ENCODE measurements at places on chromosomes 12 and 14.

GRCh38 chr12:114166362-114166761 lies 200.2 kb upstream of the RBM19 start:
- peak; percentile 57 for DNase-seq

- DNase-seq, result no peak
Measured at GRCh38 chr14:53109105-53110041, 43.8 kb downstream of the DDHD1 start.

- DNase-seq, result no peak
Measured at GRCh38 chr14:23605931-23606585, 27.5 kb upstream of the JPH4 start.

GRCh38 chr12:38327356-38327755 lies 10.8 kb downstream of the ALG10B start:
- no peak for DNase-seq

GRCh38 chr12:25365340-25365730 lies 114.6 kb upstream of the KRAS start:
- DNase-seq, result no peak

GRCh38 chr12:69028941-69029729 lies 96.2 kb upstream of the CPM start:
- no peak for DNase-seq

- DNase-seq, result no peak
Measured at GRCh38 chr12:3378655-3379054, 112.3 kb upstream of the PRMT8 start.

DNA sequence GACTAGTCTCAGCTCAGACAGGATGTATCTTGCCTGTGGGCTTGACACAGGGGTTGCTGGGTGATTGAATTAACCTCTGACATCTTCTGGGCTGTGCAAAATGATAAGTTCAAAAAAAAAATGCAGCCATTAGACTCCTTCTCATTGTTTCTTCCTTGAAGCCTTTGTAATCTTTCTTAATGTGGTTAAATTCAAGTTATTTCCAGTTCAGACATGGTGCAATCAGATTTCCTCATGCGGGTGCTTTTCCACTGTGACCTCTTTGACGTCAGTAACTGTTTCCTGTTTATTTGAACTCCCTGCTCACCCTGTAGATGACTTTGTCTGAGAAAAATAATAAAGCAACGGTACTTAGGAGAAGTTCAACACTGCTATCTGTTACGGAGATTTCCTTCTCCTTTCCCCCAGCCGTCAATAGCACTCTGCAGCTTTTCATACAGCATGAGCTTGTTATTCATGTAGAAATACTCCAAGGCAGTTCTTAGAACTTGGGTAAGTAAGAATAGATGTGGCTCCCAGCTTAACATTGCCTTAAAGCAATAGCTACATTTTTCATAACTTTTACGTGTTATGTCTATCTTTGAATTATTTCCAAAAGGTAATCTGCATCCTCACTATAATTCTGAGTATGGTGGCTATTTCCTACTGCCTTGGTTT lies 155.5 kb downstream of the PRKCH start:
- no peak for DNase-seq

DNA sequence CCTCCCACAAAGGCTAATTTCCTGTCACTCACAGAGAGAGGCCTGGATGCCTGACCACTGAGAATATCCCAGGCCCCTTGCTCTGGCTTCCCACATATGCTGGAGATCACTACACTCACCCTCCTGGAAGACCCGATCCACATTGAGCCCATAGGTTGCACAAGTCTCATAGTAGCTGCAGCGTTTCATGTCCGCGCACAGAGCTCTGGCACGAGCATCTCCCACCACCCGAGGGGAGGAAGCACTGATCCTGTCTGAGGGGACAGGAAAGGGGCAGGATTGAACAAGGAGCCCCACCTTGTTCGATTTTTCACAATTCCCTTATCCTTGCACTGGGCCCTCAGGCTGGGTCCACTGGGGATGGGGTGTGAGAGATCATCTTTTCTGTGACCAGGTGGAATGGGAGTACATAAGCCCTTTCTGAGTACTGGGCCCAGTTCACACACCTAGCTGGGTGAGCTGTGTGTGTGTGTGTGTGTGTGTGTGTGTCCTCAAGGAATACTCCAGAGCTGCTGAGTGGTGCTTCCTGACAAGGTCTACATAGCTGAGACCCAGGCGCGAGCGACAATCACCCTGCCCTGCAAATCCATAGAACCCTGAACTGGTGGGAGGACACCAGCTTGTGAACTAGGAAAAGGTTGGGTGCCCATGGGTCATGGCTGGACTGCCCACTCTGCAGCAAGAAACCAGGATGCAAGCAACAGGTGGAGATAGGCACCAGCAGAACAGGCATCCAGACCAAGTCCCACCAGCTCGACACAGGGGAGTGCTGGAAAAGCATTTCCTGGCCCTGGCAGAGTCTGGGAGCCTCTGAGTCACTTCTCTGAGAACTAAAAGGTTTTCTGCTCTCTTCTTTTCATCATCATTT lies 5.6 kb downstream of the AGAP2 start:
- no peak for DNase-seq

DNA sequence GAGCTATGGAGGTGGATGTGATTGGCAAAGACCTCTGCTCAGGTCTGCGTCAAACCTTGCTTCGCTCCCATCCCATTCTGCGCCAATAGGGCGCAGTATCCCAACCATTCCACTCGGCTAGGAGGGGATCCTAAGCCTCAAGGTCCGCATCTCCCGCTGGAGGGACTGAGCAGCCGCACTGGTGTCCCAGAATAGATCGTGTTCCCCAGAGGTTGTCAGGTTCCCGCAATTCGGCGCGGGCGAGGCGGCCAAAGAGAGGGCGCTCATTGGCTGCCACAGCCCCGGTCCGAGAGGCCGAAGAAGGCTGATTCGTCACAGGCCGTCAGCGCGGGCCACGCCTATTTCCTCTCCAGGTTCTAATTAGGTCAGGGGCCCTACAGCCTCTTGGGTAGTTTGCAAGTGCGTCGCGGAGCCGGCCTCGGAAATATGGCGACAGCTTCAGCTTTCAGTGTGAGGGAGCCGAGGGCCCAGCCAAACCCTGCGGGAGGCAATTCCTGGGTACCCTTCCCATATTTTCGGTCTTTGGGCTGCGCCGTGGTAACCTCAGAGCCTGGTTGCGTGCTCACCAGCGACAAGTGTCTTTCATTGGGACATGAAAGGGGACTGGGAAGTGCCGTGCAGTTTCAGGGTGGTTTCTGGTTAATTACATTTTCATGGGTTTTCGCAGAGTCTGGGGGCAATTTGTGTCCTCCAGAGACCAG lies 5.0 kb downstream of the OR10AD1 start:
- DNase-seq, result peak; percentile 56

DNA sequence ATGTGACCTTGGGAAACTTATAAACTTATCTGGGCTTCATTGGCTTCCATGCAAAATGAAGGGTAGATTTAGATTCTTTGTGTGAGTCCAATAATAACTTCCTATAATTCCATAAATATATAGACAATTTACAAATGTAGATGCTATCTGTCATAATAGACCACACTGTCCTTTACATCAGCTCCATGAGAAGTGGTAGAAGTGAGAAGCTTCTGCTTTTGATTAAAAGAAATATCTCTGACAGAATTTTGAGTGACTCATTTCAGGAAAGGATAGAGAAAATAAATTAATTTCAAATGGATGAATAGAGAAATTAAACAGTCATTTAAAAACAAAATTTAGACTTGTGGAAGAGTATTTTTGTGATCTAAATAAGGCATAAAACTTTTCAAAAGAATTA lies 329.7 kb upstream of the ATP2B1 start:
- no peak for DNase-seq

DNA sequence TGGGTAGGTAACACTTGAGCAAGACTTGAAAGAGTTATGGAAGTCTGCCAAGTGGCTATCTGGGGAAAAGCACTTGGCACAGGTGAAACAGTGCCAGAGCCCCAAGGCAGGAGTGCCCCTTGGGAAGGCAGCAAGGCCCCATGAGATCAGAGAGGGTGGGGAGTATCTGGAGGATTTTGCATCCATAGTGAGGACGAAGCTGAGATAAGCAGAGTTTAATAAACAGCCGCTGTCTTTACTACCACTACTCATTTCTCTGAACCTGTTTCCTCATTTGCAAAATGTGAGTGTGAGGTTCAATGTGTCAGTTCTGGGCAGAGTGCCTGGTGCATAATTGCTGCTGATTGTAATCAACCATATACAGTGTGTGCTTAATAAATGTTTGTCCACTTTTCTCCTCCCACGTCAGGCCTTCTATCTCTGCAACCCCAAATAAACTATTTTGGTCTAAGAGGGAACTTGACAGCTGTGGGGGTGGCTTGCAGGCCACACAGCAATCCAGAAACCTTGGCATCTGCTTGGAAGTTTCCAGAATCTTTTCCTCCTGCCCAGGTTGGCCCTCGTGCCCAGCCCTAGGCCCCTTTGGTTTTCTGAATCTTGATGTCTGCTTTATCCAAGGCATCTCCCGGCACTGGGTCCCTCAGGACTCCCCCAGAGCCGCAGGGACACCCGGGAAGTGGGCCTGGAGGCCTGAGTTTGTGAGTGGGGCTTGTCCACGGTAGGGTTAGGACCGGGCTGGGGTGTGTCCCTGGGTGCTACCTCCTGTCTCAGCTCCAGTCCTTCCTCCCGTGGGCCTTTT lies 4.5 kb downstream of the ABCB9 start:
- peak; percentile 50 for DNase-seq

GRCh38 chr12:91566328-91567099 lies 383.9 kb upstream of the DCN start:
- DNase-seq, result no peak

DNA sequence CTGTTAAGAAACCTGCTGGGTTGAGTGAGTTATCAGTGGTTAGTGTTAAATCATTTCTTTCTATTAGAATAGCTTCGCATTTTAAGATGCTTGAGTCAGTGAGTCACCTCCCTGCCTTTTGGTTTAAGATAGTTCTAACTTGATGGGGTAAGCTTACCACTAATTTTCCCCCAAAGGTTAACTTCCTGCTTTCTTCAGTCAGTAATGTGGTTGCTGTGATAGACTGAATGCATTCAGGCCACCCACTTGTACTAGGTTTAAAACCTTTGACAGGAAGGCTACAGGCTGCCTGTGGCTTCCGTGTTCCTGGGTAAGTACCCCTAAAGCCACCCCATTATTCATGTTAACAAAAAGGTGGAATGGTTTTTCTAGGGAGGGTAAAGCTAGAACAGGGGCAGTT lies 25.3 kb downstream of the CLEC2A start:
- DNase-seq, result no peak

DNA sequence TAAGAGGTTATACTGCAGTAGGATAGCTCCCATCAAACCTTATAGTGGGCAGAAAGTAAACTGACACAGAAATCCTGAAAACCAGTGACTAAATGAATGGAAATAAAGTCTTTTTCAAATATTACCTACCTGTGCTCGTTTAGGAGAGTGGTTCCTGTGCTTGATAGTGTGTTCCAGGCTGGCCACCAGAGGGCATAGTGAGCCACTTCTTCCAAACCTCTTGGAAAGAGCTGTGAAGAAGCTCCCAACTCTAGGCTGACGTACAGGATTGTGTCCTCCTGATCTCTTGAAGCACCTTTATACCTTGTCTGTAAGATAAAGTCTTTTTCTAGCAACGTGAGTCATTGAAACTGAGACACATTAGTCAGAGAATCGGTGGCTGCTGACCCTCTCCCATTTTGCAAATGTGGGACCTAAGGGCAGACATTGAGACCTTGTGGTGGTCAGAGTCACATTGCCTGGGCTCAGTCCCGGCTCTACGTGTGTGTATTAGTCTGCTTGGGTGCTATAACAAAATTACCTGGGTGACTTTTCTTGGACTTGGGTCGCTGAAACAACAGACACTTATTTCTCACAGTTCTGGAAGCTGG lies 17.6 kb downstream of the TDP1 start:
- peak; percentile 58 for DNase-seq

- no peak for DNase-seq
Measured at GRCh38 chr12:76946446-76946845, 67.6 kb upstream of the CSRP2 start.

- peak; percentile 31 for DNase-seq
Measured at GRCh38 chr12:121110211-121110940, 22.3 kb upstream of the P2RX7 start.

DNA sequence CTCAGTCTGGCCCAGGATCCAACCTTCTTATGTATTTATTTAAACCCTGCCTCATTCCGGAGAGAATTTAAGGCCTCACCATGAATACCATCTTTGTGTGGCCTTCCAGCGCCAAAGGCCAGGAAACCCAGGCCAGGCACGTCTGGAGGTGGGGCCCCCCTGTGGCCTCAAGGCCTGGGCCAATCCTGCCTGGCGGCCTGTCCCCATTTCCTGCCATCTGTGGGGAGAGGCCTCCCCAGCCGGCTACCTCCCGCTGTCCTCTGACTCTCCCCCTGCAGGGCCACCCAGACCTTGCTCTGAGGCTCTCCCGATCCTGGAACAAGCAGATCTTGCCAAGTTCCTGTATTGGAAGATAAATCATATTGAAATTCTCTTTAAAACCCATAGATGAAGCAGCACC lies 37.4 kb upstream of the MEG3 start:
- no peak for DNase-seq

GRCh38 chr12:108649669-108650068 lies 16.0 kb upstream of the SELPLG start:
- DNase-seq, result no peak
